ENCODE measurements at places on chromosomes 16 and 17. TPM values are rescaled to one million over a fixed set of nuclear protein-coding genes. Genes with fewer than 3 reads are reported as not detected.

- no peak for DNase-seq
- H3K27me3 ChIP-seq, result no peaks in the 10 kb centered on the region
- H3K4me1 ChIP-seq, result peaks cover 4% of the 10 kb centered on the region
- no peak overlapping the region for H3K4me3 ChIP-seq
These were observed 660.9 kb downstream of the MAF start for GRCh38 chr16:78939597-78939996.

GRCh38 chr16:49497466-49497865, 123.9 kb downstream of the C16orf78 start:
- H3K4me1 ChIP-seq, result peaks cover 7% of the 10 kb centered on the region
- H3K4me3 ChIP-seq, result no peak overlapping the region
- H3K36me3 ChIP-seq, result peaks cover 3% of the 10 kb centered on the region

DNA sequence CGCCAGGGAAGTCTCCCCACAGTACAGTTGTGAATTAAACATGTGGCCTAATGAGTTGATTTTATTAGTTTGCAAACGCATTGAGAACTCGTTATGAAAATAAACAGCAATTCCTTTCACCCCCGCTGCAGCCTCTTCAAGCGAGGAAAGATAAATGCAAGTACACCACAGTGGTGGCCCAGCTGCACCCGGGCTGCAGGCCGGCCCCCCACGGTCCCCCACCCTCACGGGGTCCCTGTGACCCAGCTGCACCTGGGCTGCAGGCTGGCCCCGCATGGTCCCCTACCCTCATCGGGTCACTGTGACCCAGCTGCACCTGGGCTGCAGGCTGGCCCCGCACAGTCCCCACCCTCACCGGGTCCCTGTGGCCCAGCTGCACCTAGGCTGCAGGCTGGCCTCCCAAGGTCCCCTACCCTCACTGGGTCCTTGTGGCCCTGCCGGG, 32.2 kb downstream of the SDK2 start:
- H3K36me3 ChIP-seq, result peaks cover 5% of the 10 kb centered on the region
- no peak for DNase-seq
- no peaks in the 10 kb centered on the region for H3K27me3 ChIP-seq
- H3K4me3 ChIP-seq, result peak overlapping the region; percentile 73
- H3K4me1 ChIP-seq, result peaks cover 81% of the 10 kb centered on the region

DNA sequence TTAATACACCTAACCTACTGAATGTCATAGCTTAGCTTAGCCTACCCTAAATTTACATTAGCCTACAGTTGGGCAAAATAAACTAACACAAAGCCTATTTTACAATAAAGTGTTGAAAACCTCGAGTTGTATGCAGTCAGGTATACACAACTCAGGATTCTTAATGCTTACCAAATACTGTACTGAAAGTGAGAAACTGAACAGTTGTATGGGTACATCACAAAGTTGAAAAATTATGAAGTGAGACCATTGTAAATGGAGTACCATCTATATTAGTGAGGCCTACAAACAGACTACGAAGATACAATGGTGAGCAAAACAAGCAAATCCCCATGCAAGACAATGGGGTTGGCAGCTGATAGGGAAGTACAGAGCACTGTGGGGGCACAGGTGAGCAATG, 79.7 kb downstream of the VAT1L start:
- no peaks in the 10 kb centered on the region for H3K27me3 ChIP-seq
- no peak overlapping the region for H3K4me3 ChIP-seq
- no peak overlapping the region for H3K27ac ChIP-seq

DNA sequence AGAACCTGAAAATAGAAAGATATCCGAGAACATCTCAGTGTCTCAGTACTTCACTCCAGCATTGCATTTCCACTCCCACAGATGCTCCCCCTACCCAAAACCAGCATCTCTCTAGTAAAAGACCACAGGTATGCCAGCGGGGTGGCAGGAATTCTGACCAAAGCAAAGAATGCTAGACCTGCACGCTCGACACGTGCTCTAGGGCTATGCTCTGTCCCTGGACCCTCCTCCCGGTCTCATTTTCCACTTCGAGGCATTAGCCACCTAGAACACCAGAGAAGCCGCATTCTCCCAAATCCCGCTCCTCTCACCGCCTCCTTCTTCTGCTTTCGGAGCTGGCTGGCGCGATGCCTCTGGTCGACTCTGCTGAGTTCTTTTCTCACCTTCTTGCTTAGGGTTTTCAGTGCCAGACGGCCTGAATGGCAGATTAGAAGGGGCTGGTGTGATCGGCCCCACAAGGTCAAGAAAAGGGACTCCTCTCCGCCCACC, 487 bp downstream of the TSR1 start:
- peak overlapping the region; percentile 99 for H3K27ac ChIP-seq
- peaks cover 14% of the 10 kb centered on the region for H3K36me3 ChIP-seq
- DNase-seq, result no peak
- no peaks in the 10 kb centered on the region for H3K27me3 ChIP-seq

DNA sequence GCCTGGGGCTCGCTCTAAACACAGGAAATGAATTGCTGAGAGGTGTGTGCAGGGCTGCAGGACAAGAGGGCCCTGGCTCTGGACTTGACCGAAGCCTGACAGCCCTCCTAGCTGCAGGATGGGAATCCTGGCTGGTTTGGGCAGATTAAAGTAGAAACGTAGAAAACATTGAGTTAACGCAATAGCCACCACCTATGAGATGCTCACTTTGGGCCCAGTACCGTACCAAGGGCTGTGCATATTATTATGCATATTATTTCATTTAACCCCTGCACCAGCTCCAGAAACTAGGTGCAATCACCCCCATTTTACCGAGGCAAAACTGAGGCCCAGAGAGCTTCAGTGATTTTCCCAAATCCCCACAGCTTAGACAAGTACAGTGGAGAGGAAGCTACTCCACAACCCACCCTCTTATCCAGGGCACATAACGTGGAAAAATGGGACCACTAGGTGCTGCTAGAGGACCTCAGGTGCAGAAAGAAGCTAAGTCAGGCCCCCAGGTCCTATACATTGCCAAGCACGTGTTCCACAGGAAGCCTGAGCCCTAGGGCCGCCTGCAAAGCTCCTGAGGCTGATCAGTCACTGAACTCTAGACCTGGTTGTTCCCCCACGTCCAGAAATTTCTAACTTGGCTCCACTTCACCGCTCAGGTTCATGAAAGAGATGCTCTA, 79.2 kb downstream of the MYH11 start:
- H3K27me3 ChIP-seq, result no peaks in the 10 kb centered on the region
- H3K27ac ChIP-seq, result no peak overlapping the region
- no peak overlapping the region for H3K4me3 ChIP-seq
- no peaks in the 10 kb centered on the region for H3K4me1 ChIP-seq
- no peaks in the 10 kb centered on the region for H3K36me3 ChIP-seq

DNA sequence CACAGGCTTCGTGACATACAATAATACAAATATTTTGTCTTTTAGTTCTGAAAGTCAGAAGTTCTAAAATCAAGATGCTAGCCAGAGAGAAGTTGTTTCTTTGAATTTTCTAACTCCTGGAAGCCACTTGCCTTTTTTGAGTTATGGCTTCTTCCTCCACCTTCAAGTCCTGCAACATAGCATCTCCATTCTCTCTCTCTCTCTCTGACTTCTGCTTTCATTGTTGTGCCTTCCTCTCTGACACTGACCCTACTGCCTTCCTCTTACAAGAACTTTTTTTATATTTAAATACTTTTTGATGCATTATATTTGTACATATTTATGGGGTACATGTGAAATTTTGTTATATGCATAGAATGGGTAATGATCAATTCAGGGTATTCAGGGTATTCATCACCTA, 205.9 kb downstream of the MAP2K6 start:
- peaks cover 3% of the 10 kb centered on the region for H3K27me3 ChIP-seq
- no peaks in the 10 kb centered on the region for H3K4me1 ChIP-seq
- no peak overlapping the region for H3K27ac ChIP-seq

GRCh38 chr17:75617675-75618074, 15.6 kb upstream of the SMIM5 start:
- peaks cover 8% of the 10 kb centered on the region for H3K4me1 ChIP-seq
- no peaks in the 10 kb centered on the region for H3K36me3 ChIP-seq
- no peak for DNase-seq
- H3K27me3 ChIP-seq, result peaks cover 2% of the 10 kb centered on the region
- peak overlapping the region; percentile 57 for H3K27ac ChIP-seq

DNA sequence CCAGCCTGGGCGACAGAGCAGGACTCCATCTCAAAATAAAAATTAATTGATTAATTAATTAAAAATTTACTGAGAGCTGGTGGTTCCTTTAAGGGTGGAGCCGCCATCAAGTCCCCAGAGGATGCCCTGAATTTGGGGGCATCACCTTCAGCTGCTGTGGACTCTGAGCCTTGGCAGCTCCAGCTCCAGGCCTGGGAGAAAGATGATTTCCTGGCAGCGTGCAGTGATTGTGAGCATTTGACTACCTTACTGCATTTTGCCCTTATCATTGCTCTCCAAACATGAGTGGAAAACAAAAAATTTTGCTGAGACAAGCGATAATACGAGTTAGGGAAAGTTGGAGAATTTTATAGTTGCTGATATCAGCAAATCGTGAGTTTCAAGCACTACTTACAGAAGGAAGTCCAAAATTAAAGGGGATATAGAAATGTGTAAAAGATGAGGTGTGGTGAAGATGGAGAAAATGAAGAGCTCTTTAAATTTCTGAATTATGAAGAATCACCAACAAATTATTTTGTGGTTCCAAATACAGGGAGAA, 2.6 kb upstream of the ITGAD start:
- no peak overlapping the region for H3K4me3 ChIP-seq
- H3K27ac ChIP-seq, result no peak overlapping the region
- peaks cover 6% of the 10 kb centered on the region for H3K4me1 ChIP-seq
- H3K36me3 ChIP-seq, result no peaks in the 10 kb centered on the region

- no peak overlapping the region for H3K27ac ChIP-seq
- no peak overlapping the region for H3K4me3 ChIP-seq
- no peak for DNase-seq
- peaks cover 32% of the 10 kb centered on the region for H3K27me3 ChIP-seq
- no peaks in the 10 kb centered on the region for H3K36me3 ChIP-seq
These were observed 16.0 kb upstream of the RAP1GAP2 start for GRCh38 chr17:2780256-2780655.

DNA sequence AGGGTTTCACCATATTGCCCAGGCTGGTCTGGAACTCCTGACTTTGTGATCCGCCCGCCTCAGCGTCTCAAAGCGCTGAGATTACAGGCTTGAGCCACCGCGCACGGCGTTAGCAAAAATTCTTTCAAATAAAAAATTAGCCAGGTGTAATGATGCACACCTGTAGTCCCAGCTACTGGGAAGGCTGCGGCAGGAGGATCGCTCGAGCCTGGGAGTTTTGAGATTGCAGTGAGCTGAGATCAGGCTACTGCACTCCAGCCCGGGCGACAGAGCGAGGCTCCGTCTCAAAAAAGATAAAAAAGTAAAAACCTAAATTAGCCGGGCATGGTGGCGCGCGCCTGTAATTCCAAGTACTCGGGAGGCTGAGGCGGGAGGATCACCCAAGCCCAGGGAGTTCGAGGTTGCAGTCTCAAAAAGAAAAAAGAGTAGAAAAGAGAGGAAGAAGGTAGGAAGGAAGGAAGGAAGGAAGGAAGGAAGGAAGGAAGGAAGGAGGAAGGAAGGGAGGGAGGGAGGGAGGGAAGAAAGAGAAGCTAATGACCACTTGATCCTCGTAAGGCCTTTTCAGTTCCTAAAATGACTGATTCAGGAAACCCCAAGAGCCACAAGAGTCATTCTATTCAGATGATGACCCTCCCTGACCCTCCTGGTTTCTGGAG, 59.2 kb downstream of the SRL start:
- peak overlapping the region; percentile 90 for H3K4me3 ChIP-seq
- no peaks in the 10 kb centered on the region for H3K27me3 ChIP-seq
- no peaks in the 10 kb centered on the region for H3K36me3 ChIP-seq
- no peak for DNase-seq
- H3K27ac ChIP-seq, result no peak overlapping the region

DNA sequence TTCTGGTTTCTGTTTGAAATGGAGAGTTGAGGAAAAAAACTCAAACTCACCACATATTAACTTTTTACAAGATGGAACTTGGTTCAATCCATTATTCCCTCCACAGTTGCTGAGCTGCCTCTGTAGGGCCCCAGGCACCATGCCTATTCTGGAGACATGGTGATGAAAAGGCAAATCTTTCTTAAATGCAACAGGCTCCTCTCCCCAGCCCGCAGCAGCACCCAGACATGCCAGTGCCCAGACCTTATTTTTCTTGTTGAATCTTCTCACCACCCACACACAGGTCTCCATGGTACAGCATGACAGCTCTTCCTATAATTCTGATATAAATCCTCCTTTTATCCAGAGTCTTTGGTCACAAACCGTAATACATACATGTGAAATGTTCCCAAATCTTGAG, 7.6 kb downstream of the CYTH1 start:
- no peaks in the 10 kb centered on the region for H3K36me3 ChIP-seq
- H3K4me1 ChIP-seq, result peaks cover 16% of the 10 kb centered on the region
- no peaks in the 10 kb centered on the region for H3K27me3 ChIP-seq
- H3K4me3 ChIP-seq, result no peak overlapping the region
- no peak for DNase-seq

The GP1BA gene
- total RNA-seq, result not detected

The SLFN11 gene
- total RNA-seq, result 17.6 TPM

The NUDT7 gene
- 4.7 TPM for total RNA-seq

The TBC1D3E gene
- not detected for total RNA-seq

The C17orf107 gene
- total RNA-seq, result 1.8 TPM

The ARHGAP23 gene
- 25.7 TPM for total RNA-seq

The OR4D1 gene
- not detected for total RNA-seq

The PRR15L gene
- not detected for total RNA-seq

All from neural crest cell (in vitro differentiated cells).